Adrenal gland (tissue), 19 donors: ENCODE measurements at places on chromosomes 12 and 14. TPM values are rescaled to one million over a fixed set of nuclear protein-coding genes. Genes with fewer than 3 reads are reported as not detected.
A peak's percentile ranks its signal among the peaks of the same experiment; 100 is the strongest.

DNA sequence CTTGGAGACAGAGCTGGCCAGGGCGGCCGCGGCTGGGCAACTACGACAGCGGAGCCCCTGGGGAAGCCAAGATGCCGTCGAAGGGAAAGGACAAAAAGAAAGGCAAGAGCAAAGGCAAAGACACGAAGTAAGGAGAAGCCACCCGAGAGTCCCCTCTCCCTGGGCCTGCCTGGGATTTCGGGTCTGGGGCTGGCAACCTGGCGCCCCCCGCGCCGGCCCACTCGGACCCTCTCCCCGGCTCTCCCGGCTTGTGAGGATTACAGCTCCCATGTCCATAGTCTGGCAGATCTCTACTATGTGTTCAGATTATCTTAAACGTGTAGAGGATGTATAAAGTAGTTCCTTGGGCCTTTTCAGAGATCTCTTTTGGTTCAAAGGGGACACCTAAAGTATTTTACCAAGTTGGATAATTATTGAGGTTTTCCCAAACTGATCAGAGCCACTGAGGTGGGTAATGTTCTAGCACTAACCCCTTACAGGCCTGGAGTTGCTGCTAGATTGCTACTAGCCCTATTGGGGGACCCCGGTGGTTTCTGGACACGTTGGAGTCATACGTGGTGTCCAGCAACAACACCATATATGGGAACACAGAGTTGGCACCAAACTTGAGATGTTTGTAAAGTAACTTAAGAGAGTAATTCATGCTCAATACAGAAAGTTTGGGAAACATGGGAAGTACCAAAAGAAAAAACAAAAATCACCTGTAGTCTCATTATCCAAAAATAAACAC, 424 bp downstream of the BBOF1 start:
- H3K36me3 ChIP-seq, result no peaks in the 10 kb centered on the region
- DNase-seq, result no peak
- peaks cover 3% of the 10 kb centered on the region for H3K4me1 ChIP-seq
- H3K27me3 ChIP-seq, result no peaks in the 10 kb centered on the region
- H3K4me3 ChIP-seq, result peak overlapping the region; percentile 96
- peak overlapping the region; percentile 97 for H3K27ac ChIP-seq

GRCh38 chr12:87280356-87280755, 748.8 kb downstream of the C12orf50 start:
- no peak overlapping the region for H3K27ac ChIP-seq
- H3K36me3 ChIP-seq, result no peaks in the 10 kb centered on the region
- no peaks in the 10 kb centered on the region for H3K27me3 ChIP-seq

DNA sequence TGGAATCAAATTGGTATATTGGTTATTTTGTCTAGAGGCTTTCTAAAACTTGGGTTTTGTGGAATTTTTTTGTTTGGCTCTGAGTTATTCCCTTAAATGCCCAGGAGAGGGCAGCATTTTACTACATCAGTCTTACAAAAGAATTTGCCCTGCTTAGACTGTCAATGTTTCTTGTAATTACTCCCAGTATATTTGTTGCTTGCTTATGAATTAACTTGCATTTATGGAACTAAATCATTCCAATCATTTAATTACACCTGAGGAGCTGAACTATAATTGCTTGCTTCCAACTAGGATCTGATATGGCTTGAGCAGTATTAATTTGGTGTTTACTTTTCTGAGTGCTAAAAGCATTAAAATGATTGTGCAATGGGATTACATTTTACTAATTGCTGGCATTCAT, 48.7 kb downstream of the MIPOL1 start:
- H3K27ac ChIP-seq, result no peak overlapping the region
- no peaks in the 10 kb centered on the region for H3K36me3 ChIP-seq
- DNase-seq, result no peak

DNA sequence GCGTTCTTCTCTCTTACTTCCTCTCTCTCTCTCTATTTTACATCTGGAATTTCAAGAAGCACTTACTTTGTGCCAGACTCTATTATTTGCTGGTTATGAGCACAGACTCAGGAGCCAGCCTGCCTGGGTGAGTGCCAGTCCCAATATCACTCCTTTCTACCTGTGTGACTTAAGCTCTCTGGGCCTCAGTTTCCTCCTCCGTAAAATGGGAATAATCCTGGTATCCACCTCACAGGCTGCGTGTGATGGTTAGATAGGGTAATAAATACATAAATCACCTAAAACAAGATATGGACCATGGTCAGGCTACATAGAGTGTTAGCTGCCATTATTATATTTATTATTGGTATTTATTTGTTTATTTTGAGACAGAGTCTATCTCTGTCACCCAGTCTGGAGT, 24.3 kb downstream of the RASAL1 start:
- no peak overlapping the region for H3K27ac ChIP-seq
- H3K36me3 ChIP-seq, result no peaks in the 10 kb centered on the region

SLC24A4 gene
- 1.3 TPM for total RNA-seq

GPR132 gene
- total RNA-seq, result 4.3 TPM

DNA sequence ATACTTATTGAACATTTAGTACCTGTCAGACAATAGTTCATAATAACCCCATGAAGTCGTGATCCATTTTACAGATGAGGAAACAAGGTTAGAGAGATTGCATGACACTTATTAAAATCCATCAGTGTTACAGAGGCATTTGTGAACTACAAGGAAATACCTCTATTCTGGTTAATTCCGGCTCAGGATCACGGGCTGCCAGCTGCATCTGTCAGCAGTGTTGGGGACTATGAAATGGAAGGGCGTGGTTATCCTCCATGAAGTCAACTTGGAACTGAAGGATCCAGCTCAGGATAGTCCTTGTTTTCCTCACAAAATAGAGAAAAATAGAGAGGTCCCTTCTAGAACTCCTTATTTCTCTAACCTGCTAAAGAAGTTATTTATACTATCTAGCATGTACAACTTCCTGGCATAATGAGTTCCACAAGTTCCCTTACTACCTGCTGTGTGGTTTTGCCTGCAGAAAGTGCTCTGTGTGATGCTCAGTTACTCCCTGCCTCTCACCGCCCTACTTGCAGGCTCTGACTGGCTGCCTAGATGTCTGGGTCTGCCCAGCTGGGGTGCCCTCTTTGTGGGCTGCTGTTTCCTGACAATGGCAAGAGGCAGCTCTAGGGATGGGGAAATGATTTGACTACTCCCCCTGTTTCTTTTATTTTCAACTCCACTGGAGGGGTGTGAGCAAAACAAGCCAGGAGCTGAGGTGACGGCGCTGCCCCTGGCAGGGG, 36.8 kb downstream of the PLXNC1 start:
- no peak overlapping the region for H3K4me3 ChIP-seq
- no peaks in the 10 kb centered on the region for H3K36me3 ChIP-seq
- no peaks in the 10 kb centered on the region for H3K4me1 ChIP-seq
- no peaks in the 10 kb centered on the region for H3K27me3 ChIP-seq
- no peak for DNase-seq

- H3K27ac ChIP-seq, result peak overlapping the region; percentile 85
- peak; percentile 82 for DNase-seq
- H3K27me3 ChIP-seq, result no peaks in the 10 kb centered on the region
- H3K4me1 ChIP-seq, result peaks cover 25% of the 10 kb centered on the region
- no peaks in the 10 kb centered on the region for H3K36me3 ChIP-seq
- no peak overlapping the region for H3K4me3 ChIP-seq
Observed at GRCh38 chr14:49999146-49999761, 106.4 kb downstream of the ARF6 start.

DNA sequence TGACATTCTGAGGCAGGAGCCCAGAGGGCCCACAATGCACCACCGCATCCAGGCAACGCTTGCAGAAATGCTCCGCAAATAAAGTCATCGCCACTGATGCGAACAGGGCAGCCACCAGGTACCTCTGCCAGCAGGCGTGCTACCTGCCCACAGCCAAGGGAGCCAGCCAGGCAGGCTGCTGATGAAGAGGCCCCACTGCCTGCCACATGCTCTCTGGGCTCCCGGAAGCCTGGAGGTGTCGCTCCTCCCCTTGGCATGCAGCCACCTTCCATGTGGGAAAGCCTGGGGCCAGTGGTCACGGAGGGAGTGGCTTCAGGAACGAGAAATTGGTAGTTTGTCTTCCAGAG, 14.7 kb downstream of the GPR132 start:
- no peak overlapping the region for H3K27ac ChIP-seq
- no peak overlapping the region for H3K4me3 ChIP-seq
- no peaks in the 10 kb centered on the region for H3K36me3 ChIP-seq
- peaks cover 10% of the 10 kb centered on the region for H3K27me3 ChIP-seq

DNA sequence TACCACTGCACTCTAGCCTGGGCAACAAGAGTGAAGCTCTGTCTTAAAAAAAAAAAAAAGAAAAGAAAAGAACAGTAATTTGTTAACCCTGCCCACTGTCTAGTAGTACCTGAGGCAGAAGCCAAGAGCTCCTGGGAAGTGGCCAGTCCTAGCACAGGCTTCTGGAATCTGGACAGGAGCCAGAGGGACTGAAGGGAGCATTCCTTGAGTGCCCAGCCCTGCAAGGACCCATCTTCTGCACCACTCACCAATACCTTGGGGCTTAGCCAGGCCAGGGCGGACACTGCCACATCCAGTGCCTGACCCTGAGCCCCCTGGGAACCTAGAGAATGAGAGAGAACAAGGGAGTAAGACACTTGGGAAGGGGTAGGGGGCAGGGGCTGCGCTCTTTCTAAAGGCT, 33.7 kb downstream of the PARP2 start:
- peaks cover 97% of the 10 kb centered on the region for H3K36me3 ChIP-seq
- no peak overlapping the region for H3K27ac ChIP-seq
- no peak overlapping the region for H3K4me3 ChIP-seq
- H3K4me1 ChIP-seq, result no peaks in the 10 kb centered on the region
- H3K27me3 ChIP-seq, result no peaks in the 10 kb centered on the region
- DNase-seq, result no peak

DNA sequence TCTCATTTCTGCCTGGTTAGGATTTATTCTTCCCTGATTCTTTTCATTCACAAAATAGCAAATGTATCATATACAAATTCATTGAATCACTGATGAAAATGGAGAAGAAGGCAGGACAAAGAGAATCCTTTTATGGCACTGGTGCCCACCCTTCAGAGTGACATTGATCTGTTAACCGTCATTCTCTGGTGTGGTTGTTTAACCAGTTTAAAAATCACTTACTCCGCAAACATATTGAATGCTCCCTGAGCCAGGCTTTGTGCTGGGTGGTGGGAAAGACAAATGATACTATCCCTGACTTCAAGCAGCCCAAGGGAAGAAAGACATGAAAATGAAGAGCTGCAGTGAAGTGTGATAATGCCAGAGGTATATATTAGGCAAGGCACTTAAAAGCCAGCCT, 187.5 kb upstream of the SLC38A2 start:
- no peak overlapping the region for H3K27ac ChIP-seq
- H3K4me1 ChIP-seq, result peaks cover 29% of the 10 kb centered on the region
- no peaks in the 10 kb centered on the region for H3K27me3 ChIP-seq
- no peak for DNase-seq
- H3K4me3 ChIP-seq, result no peak overlapping the region

DNA sequence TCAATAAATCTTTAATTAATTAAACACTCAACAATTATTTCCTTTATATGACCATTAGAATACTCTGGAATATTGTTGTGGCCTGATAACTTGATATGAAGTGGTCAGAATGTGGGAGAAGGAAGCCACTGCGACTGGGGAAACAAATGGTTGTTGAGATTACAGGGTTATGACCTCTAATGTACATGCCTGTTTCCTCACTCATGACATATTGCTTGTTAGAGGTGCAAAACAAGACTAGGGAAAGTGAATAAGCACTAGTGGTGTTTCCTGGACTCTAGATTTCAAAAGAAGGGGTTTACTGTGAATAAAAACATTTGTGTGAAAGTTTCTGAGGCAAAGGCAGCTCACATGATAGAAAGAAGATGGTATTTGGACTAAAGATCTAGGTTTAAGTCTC, 53.3 kb downstream of the STAB2 start:
- H3K27me3 ChIP-seq, result no peaks in the 10 kb centered on the region
- H3K4me3 ChIP-seq, result no peak overlapping the region
- H3K36me3 ChIP-seq, result no peaks in the 10 kb centered on the region
- no peaks in the 10 kb centered on the region for H3K4me1 ChIP-seq
- H3K27ac ChIP-seq, result no peak overlapping the region

GARIN6 gene
- not detected for total RNA-seq

SNW1 gene
- 42.1 TPM for total RNA-seq

DNA sequence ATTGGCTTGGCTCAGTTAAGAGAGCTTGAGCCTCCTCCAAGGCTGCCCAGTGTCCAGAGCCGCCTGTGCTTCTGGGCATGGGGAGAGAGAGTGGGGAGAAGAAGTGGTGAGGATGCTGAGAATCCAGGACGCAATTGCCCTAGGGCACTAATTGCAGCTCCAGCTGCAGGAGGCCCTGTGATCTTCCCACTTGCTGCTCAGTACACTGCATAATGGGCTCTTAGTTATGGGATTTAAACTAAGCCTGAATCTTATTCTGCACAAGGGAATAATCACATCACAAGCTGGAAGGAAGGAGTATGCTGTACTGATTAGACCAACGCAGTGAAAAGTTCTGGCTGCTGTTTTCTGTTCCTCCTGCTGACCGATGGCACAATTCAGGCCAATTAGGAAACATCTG, 101.0 kb upstream of the PRMT8 start:
- H3K4me1 ChIP-seq, result no peaks in the 10 kb centered on the region
- H3K27me3 ChIP-seq, result peaks cover 5% of the 10 kb centered on the region
- H3K36me3 ChIP-seq, result no peaks in the 10 kb centered on the region
- no peak overlapping the region for H3K4me3 ChIP-seq

- H3K4me3 ChIP-seq, result no peak overlapping the region
- no peak for DNase-seq
- H3K36me3 ChIP-seq, result no peaks in the 10 kb centered on the region
Observed at GRCh38 chr14:51012055-51012454, 67.8 kb upstream of the PYGL start.

DNA sequence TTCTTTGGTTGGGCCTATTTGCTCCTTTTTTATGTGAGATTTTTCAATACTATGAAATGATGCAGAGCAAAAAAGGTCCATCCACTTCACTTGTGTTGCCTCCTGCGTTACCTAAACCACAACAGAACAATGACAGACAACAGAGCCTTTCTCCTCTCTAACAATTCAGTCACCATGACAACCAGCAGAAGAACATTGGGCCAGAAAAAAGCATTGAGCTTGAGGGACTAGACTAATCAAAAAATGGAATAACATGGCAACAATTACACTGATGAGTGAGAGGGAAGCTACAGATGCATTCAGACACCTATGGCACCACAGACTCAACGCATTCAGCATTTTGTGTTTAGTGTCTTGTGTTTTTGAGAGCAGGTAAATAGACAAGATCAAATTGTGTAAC, 44.6 kb upstream of the PTCSC3 start:
- H3K36me3 ChIP-seq, result no peaks in the 10 kb centered on the region
- H3K27me3 ChIP-seq, result no peaks in the 10 kb centered on the region
- no peaks in the 10 kb centered on the region for H3K4me1 ChIP-seq
- DNase-seq, result no peak

LRRK2 gene
- 9.9 TPM for total RNA-seq

KRT6C gene
- not detected for total RNA-seq
